ENCODE measurements at places on chromosomes 12 and 14. TPM values are rescaled to one million over a fixed set of nuclear protein-coding genes. Genes with fewer than 3 reads are reported as not detected.

GRCh38 chr12:103580026-103580425 is 7.0 kb upstream of the STAB2 start:
- DNase-seq = no peak

DNA sequence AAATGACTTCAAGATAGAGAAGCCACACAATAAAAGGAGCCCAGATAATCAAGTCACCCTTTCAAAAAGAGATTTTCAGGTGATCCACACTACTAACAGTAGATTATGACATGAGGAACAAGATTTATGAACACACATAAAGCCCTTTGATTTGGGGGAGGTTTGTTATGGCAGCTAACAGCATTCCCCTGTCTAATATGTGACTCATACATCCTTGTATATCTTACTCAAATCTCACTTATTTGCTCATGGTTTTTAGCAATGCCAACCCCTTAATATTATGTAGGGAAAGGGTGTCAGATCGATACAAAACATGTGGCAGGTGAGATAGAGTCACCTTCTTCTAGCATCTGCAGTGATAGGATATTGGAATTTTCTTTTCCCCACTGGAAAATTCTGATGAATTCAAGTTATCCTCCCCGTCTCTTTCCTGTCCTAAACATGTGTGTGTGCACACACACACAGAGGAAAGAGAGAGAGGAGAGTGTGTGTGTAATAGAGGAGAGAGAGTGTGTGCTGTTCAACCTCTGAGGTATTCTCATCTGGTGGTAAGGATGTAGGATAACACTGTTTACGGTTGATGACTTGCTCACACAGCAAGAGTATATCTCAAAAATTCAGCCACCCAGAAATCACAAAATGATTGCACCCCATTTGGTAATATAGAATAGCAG is 319.9 kb downstream of the KCNC2 start:
- DNase-seq = no peak

DNA sequence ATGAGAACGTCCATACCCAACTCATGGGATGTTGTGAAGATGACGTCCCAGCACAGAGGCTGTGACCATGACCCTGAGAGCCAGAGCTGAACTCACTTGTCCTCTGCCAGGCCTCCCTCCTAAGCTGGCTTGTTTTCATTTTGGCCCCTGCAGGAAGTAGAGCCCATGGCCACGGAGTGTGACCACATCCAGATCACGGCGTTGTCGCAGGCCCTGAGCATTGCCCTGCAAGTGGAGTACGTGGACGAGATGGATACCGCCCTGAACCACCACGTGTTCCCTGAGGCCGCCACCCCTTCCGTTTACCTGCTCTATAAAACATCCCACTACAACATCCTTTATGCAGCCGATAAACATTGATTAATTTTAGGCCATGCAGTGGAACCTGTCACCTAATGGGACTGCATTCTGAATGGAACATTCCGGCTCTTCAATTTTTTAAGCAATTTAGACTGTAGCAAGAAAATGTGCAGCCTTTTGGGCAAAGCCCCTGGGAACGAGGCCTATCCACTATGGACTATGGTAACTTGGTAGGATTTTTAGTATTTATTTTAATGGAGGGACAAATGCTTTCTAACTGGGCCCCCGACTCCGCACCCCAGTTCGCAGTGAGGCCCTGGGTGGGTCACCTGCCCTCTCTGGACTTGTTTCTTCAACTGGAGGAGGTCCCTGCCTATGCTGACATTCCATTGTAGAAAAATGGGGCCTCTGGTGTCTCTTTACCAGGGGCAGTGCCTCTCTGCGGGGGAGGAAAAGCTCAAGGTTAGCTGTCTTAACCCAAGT is 19.6 kb downstream of the OTUB2 start:
- no peak for DNase-seq

- no peak for DNase-seq
Measured at GRCh38 chr14:25349269-25349668, 299.3 kb upstream of the STXBP6 start.

Gene IGFBP6
- polyA plus RNA-seq = 12.8 TPM

Gene ZNF384
- 87.2 TPM for polyA plus RNA-seq

GRCh38 chr14:60815371-60815770 is 80.8 kb downstream of the MNAT1 start:
- DNase-seq = no peak

- no peak for DNase-seq
Measured at GRCh38 chr12:104604070-104604994, 147.6 kb downstream of the CHST11 start.

DNA sequence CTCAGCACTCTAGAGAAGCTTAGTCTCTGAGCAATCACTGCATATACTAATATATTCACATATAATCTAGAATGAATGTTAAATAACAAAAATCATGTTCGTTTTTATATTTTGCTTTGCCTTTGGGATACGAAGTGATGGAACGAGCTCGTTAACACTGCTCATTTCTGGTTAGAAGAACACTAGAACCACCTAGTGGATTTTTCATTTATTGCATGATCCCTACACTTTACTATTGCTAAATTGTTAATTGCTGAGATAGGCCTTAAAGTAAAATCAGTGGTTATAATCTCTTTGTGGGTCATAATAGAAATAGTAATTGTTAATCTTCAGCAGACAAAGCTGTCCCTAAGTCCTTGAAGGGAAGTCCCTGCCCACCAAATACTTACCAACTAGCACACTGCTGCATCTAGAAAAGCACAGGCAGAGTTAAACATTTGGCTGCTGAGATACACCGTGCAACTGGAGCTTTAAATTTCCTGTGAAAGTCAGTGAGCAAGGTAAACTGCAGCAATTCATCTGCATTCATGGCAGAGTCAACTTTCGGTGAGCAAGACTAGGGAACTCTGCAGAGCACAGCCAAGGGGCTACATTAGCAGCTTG is 353.7 kb downstream of the APAF1 start:
- peak; percentile 46 for DNase-seq

DNA sequence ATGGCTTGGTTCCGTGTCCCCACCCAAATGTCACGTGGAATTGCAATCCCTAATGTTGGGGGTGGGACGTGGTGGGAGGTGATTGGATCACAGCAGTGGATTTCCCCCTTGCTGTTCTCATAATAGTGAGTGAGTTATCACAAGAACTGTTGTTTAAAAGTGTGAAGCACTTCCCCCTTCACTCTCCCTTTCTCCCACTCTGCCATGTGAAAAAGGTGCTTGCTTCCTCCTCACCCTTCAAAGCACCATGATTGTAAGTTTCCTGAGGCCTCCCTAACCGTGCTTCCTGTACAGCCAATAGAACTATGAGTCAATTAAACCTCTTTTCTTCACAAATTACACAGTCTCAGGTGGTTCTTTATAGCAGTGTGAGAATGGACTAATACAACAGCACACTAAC is 5.3 kb upstream of the CEP128 start:
- DNase-seq = no peak

GRCh38 chr14:82079553-82079952 is 545.9 kb upstream of the SEL1L start:
- no peak for DNase-seq

DNA sequence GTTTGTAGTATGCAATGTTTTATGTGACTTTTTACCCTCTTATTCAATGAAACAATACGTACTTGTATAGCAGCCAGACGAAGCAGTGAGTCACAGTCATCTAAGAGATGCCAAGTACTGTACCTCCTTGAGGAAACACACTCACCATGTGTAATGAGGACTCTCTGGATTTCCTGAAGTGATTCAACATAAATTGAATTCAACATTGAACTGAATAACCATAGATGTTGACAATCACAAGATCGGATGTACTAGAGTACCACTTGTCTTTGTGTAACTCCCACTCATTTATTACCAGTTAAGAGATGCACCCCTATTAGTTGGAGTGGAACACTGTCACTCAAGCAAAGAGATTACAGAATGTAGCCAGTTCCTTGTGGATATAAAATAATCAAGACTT is 175.2 kb upstream of the HMGA2 start:
- DNase-seq = no peak

Gene CCNT1
- polyA plus RNA-seq = 34.0 TPM

- no peak for DNase-seq
Measured at GRCh38 chr12:49869816-49870500, 27.1 kb upstream of the BCDIN3D start.

Gene RNF212B
- 1.0 TPM for polyA plus RNA-seq

- DNase-seq = no peak
Measured at GRCh38 chr12:92393504-92393903, 247.9 kb upstream of the BTG1 start.

- no peak for DNase-seq
Measured at GRCh38 chr14:69795691-69796090, 1.4 kb downstream of the SLC10A1 start.

Gene FAM234B
- 12.4 TPM for polyA plus RNA-seq

DNA sequence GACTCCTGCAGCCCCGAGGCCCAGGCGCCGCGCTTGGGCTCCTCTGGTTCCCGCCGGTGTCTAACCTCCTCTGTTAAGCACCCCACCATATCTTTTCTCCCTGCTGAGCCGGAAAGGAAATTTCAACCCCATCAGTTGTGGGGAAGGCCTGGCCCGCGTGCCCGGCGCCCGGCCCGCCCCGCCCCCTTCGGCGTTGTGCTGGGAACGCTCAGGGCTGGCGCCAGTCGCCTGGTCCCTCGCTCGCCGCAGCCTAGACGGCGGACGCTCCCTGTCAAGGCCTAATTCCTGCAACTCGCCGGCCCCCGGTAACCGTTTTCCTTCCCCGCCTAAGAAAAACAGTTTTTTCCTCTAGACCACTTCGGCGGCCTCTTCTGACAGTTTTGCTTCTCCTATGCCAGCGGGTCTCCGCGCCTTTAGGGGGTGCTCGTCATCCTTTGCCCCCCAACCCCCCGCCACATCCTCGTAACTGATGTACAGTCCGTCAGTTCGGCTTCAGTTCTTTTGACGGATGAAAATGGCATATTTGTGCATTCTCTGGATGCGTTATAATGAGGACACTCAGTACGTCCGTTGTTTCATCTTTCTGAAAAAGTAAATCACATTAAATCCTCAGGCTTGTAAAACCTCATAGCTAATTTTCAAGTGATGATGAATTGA is 506 bp upstream of the NAP1L1 start:
- no peak for DNase-seq

GRCh38 chr14:95727056-95727700 is 13.3 kb upstream of the TCL1A start:
- no peak for DNase-seq

Gene TAS2R7
- polyA plus RNA-seq = not detected

Gene NXPH4
- polyA plus RNA-seq = 3.0 TPM

Gene MLH3
- 34.6 TPM for polyA plus RNA-seq

GRCh38 chr12:121804417-121805111 is 755 bp downstream of the SETD1B start:
- DNase-seq = no peak

- no peak for DNase-seq
Measured at GRCh38 chr12:83656004-83656403, 969.3 kb downstream of the TMTC2 start.

Gene GALNT9
- polyA plus RNA-seq = 9.6 TPM

DNA sequence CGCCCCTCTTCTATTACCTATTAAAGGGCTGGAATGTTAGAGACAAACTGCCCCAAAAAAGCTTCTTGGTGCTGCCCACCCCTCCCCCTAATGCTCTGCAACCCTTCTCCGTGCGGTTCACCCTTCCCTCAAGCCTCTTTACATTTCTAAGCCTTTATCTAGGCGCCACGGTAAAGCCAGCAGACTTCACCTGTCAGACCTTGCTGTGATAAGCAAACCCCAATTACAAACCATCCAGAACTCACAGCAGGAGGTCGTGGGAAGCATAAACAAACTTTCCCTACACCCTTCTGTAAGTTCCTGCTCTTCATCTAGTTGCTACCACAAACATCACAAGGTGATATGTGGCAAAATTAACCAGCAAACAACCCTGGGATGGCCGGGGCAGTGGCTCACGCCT is 56.8 kb downstream of the MOK start:
- no peak for DNase-seq

GRCh38 chr12:49885663-49886461 is 17.8 kb downstream of the FAIM2 start:
- no peak for DNase-seq

Gene SLC16A7
- 6.8 TPM for polyA plus RNA-seq

DNA sequence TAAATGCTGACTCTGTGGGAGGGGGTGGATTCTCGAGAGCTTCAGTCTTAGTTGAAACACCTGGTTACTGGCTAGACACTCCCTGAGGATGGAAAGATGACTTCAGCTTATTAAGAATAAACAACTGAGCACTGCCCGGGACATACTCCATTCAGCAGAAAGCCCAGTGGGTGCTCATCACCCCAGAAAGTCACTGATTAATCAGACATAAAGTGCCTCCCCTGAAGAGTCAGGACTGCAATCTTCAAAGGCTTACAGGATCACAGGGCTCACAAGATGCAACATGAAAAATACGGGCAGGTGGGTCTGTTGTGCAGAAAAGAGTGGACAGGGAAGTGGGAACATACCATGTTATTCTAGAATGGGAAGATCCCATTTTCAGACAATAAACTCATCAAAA is 207.0 kb downstream of the CALM1 start:
- DNase-seq = no peak

Gene GLT1D1
- 3.7 TPM for polyA plus RNA-seq

GRCh38 chr12:67424784-67425183 is 155.6 kb downstream of the CAND1 start:
- no peak for DNase-seq

- DNase-seq = no peak
Measured at GRCh38 chr12:119630962-119631550, 36.9 kb upstream of the PRKAB1 start.

Gene GPR84
- polyA plus RNA-seq = 0.20 TPM

Gene IPO8
- polyA plus RNA-seq = 62.8 TPM

DNA sequence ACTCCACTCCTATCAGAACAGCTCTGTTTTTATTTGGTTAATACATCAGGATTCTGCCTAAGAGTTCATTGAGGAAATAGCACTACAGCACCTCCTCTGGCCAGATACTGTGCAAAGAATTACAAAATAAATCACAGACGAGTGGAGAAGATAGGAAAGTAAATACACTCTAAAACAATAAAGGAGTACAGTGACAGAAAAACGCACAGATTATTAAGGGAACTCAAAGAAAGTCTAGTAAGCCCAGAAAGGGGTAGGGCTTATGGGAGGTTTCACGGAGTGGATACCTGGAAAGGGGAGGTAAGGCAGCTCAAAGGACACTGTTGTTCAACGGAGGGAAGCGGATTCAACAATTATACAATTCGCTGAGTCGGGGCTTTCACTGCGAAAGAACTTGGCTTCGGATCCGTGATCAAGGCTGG is 5.5 kb downstream of the OR10AD1 start:
- DNase-seq = peak; percentile 50

- no peak for DNase-seq
Measured at GRCh38 chr12:4139191-4139590, 134.4 kb upstream of the CCND2 start.
